GM12878 (cell line): ENCODE measurements at places on chromosomes 5 and 9.

GRCh38 chr5:32055891-32056866 is 117.9 kb downstream of the GOLPH3 start:
- no peak for DNase-seq

DNA sequence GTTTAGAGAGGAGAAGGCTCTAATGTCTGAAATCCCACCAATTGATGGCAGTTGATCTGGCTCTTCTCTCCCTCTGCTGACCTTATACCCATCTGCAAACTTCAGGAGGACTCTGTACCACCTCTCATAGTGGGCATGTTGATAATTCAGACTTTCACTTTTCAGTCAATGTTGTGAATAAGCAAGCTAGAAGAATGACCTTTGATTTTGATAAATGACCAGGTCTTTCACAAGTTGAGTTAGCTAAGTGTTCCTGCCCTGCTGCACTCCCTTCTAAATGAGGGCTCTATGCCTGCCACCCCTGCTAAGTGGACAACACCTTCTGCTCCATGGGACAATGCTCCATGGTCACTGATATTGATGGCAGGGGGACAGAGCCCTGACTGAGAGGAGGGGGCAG is 74.7 kb downstream of the SPRY4 start:
- DNase-seq = no peak

GRCh38 chr9:123568691-123569688 is 213.0 kb downstream of the CRB2 start:
- no peak for DNase-seq

DNA sequence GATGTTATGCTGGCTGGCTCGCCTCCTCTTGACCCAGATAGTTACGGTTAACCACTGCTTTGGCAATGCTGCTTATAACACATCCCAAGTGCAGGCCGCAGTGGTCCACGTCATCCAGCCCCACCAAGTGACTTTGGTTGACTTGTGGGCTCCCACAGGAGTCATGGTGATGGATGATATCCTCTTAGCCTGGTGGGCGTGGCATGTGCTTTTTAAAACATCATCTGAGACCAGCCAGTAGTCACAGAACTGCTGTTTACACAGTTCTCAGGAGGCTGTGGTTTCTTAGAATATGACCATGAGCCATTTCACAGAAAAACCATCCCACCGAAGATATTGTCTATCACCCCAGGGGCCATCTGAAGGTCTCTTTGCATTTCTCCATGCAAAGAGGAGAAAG is 216.9 kb downstream of the SH3GL2 start:
- DNase-seq = no peak
